CD8-positive, alpha-beta memory T cell (primary cell): ENCODE measurements at places on chromosomes 7 and 10. TPM values are rescaled to one million over a fixed set of nuclear protein-coding genes. Genes with fewer than 3 reads are reported as not detected.

Gene STEAP2
- polyA plus RNA-seq, result 0.15 TPM

Gene CCL24
- polyA plus RNA-seq, result not detected

Gene TRIM50
- not detected for polyA plus RNA-seq

Gene RBP3
- not detected for polyA plus RNA-seq

Gene SPDYE3
- polyA plus RNA-seq, result 9.8 TPM

Gene PRR15
- not detected for polyA plus RNA-seq

Gene VKORC1L1
- 4.0 TPM for polyA plus RNA-seq

Gene PIP
- not detected for polyA plus RNA-seq

Gene GNAI1
- polyA plus RNA-seq, result 3.8 TPM

Gene HOXA4
- polyA plus RNA-seq, result 0.20 TPM

Gene SMKR1
- 12.2 TPM for polyA plus RNA-seq

Gene FOXP2
- not detected for polyA plus RNA-seq

Gene NUTM2A
- polyA plus RNA-seq, result not detected

Gene ATOH7
- polyA plus RNA-seq, result not detected

Gene CTTNBP2
- polyA plus RNA-seq, result not detected

Gene LSM5
- 115 TPM for polyA plus RNA-seq
